ENCODE measurements at places on chromosomes 5 and 9.
A peak's percentile ranks its signal among the peaks of the same experiment; 100 is the strongest.

- no peak for DNase-seq
Observed at GRCh38 chr5:165903835-165904234, 2387.6 kb upstream of the WWC1 start.

DNA sequence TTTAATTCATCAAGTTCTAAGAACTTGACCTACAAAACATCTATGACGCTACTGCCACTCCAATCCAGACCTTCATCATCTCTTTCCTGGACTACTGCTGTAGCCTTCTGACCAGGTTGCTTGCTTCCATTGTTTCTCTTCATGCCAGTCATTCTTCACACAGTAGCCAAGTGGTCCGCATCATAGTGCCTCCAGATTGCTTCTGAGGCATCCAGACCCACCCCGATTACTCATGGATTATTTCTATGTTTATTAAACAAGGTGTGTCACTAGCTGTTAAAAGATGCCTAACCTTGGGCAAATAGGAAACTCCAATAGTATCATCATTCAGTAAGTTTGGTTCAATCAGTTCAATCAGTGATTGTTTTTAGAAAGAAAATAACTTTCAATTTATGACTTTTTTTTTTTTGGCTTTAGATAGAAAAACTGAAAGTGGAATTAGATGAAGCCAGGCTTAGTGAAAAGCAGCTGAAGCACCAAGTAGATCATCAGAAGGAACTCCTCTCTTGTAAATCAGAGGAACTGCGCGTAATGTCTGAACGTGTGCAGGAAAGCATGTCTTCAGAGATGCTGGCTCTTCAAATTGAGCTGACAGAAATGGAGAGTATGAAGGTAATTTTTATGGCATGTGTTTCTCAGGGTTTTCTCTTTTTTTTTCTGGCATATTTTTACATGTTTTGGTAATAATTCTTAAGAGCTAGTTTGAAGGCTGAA, 9.5 kb downstream of the SPDL1 start:
- DNase-seq: no peak

DNA sequence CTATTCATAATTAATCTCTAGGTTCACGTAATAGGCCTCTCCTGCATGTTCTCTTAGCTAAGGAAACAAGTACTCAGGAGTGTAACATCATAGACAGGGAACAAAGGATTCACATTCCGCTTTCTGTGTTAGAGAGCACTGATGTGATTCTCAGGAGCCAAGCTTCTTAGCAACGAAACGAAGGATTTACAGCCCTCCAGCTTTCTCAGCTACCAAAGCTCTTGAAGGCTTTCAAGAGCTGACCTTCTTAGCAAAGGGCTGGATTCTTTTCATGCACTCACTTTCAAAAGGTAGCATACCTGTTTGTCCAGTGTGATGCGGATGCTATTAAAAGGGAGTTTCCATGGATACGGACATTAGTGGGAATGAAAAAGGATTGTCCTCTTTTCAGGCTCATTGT, 107.4 kb downstream of the TUSC1 start:
- DNase-seq: no peak

- DNase-seq: no peak
Observed at GRCh38 chr9:110900917-110901316, 137.4 kb downstream of the LPAR1 start.

DNA sequence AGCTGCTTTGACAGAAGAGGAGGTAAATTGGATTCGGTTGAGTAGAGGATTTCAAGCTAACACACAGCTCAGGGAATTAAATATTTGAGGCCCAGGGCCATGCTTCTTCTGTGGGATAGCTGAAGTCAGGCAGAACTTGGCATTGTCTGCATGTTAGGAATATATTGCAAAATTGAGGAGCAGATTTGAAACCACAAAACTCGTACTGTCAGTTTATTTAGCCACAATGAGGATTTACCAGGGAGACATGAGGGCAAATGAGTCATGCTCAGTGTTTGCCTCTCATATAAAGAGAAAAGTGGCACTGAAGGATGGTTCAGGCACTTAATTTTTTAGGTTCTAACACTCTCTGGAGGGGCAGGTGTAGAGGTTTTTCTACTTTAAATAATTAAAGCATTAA, 83.0 kb upstream of the PRLR start:
- DNase-seq: peak; percentile 69

- no peak for DNase-seq
Observed at GRCh38 chr5:92963800-92964199, 617.2 kb downstream of the NR2F1-AS1 start.

DNA sequence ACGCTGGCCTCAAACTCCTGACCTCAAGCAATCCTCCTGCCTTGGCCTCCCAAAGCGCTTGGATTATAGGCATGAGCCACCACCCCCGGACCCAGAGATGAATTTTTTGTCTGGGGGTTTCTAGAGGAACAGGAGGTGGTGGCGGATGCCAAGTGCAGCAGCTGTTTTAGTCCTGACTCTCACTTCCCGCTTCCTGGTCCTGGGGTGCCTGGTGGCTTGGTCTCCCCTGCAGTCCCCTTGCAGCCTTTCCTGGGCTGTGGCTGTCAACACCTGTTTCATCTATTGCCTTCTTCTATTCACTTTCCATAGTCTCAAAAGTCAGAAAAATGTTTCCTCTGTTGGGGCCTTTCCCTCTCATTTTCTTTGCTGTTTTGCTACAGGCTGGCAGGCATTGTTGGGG, 6.5 kb upstream of the NHP2 start:
- DNase-seq: no peak

DNA sequence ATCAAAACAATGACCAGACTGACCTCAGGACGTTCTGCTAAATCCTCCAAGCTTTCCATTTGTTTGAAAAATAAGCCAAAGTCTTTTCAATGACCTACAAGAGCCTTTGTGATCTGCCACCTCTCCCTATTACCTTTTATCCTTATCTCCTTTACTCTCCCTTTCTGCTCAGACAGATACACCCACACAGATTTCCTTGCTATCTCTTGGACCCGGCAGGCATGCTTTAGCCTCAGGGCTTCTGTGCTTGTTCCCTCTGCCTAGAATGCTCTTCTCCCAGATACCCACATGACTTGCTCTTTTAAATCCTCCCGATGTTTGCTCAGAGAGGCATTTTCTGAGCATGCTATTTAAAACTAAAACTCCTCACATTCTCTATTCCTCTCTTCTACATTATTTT, 8.9 kb upstream of the ELOVL7 start:
- no peak for DNase-seq

DNA sequence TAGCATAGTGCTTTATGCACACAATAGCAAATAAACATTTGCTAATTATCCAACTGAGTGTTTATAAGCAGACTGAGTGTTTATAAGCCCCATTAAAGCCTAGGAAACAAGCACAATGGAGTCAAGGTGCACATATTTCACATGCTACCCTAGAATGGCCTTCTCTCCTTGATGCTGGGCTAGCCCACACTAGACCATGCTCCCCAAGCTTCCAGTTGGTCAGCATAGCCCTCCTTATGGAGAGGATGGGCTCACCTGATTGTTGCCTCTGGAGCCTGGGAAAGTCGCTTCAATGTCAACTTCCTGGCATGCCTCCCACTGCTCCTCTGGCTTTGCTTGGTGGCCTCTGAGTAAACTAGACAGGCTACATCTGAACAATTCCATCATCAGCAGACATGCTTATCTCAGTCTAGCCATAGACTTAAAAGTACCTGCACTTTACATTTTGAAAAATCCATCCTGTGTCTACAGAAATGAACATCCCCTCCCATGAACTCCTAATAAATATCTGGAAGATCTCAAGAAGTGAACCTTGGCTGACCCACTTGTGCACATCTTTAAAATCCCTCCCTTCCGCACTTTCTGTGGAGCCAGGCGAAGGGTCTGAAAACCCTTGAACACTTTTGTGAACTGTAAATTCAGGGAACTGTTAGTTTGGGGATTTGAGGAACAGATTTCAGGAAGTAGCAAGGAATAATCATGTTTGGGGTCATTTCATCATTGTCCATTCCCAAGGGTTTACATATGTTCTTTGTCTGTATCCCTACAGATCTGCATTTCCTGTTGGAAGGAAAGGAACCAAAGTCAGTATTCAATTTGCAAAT, 486.6 kb downstream of the ARHGEF28 start:
- DNase-seq: no peak

- no peak for DNase-seq
Observed at GRCh38 chr5:156815988-156816599, 34.0 kb upstream of the PPP1R2B start.

- no peak for DNase-seq
Observed at GRCh38 chr5:14250084-14250695, 107.0 kb downstream of the TRIO start.

DNA sequence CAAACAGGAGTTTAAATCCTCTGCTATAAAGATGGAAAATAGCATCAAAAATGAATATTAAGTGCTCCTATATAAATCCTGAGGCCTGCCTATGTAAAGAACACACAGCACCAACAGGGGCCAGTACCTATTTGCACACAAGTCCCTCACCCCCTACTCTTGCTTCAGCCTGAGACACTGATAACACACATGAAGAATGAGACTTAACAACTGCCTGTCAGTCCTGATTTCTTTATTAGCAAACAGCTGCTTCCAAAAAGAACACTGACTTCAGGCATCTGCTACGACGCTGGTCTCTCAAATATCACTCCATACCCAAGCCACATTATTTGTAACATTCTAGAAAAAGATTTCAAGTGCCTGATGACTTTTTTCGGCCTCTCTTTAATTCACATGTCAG, 55.5 kb downstream of the MYO10 start:
- DNase-seq: no peak

GRCh38 chr5:59007460-59008063, 424.7 kb downstream of the RAB3C start:
- DNase-seq: peak; percentile 21
